ENCODE measurements at places on chromosomes 1 and 21. TPM values are rescaled to one million over a fixed set of nuclear protein-coding genes. Genes with fewer than 3 reads are reported as not detected.

The C1QB gene
- not detected for total RNA-seq

The ADAMTS5 gene
- total RNA-seq, result not detected

The OBSCN gene
- 91.7 TPM for total RNA-seq

The IL19 gene
- total RNA-seq, result not detected

The ATP13A2 gene
- total RNA-seq, result 43.6 TPM

The LELP1 gene
- total RNA-seq, result not detected

The MRAP gene
- not detected for total RNA-seq

Measured in PC-9 (cell line).